ENCODE measurements at places on chromosomes 5 and 9.

DNA sequence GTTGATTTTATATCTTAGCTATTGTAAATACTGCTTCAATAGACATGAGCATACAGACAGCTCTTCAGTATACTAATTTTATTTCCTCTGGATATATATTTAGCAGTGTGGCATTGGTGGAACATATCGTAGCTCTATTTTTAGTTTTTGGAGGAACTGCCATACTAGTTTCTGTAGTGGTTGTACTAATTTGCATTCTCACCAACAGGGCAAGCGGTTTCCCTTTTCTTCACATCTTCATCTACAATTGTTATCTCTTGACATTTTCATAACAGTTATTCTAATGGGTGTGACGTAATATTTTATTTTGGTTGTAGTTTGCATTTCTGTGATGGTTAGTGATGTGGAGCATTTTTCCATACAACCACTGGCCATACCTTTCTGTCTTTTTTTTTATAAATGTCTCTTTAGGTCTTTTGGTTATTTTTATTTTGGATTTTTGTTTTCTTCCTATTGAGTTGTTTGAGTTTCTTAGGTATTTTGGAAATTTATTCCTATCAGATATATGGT, 32.5 kb downstream of the TAF11L14 start:
- DNase-seq: no peak

- DNase-seq: no peak
These were observed 37.8 kb upstream of the SPDL1 start for GRCh38 chr5:169545762-169546161.

GRCh38 chr5:129063483-129064113, 31.0 kb upstream of the ISOC1 start:
- peak; percentile 54 for DNase-seq

- DNase-seq: no peak
These were observed 516.3 kb upstream of the ZNF608 start for GRCh38 chr5:125262782-125263181.

DNA sequence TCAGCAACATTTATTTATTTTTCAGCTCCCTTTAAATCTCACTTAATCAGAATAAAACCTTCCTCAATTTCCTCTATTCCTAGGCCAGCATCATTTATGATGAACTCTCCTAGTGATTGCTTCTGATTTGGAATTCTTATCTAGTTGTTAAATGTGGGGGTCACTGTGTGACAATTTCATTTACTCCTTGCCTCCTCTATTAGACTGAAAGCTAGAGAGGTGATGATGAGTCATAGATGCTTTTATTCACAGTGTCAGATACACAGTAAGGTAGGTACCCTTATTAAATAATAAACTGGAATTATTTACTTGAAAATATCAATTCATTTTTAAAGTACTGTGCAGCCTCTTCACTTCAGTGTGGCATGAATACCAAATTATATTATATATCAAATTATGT, 960.6 kb downstream of the MAT2B start:
- DNase-seq: no peak

DNA sequence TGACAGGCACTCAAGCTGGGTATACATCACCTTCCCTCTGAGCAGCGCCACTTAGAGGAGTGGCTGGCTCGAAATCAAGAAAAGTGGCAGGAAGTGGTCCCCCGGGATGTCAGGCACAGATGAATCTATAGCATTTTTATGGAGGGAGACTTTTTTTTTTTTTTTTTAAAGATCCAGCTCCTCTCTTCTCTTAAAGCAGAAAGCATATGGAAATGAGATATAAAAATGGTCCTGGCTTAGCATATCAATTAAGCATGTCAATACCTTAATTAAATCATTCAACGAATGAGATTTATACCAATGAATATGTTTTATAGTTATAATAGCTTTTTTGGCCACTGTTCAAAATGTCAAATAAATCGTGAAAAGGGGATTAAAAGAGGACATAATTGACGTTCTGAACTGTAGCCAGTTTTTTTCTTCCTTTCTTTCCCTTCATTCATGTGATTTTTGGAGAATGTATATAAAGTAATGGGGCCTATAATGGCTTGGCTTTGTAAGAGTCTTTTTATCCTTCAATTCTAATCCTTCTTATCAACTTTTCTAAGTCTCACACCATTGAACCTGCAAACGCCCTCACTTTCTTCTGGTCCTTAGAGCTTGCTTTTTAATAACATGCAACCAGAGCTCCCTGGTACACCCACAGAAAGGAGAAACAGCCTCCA, 319.2 kb upstream of the PANK3 start:
- DNase-seq: peak; percentile 53

- peak; percentile 69 for DNase-seq
These were observed 63.7 kb upstream of the PPP2CA start for GRCh38 chr5:134289509-134290113.

DNA sequence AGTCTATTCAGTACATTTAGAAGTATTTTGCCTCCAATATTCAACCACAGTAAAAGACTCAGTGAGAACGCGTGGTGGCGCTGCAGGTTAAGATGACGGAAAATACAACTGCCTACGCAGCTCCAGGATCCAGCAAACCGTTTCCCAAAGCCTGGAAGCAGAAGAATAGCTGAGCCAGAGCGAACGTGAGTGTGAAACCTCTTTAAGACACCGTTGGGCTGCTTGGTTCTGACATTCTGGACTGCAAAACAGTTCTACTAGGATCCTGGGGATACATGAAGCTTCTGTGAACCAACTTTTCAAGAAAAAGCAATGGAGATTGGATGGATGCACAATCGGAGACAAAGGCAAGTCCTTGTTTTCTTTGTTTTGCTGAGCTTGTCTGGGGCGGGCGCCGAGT, at the start of gene PCDHB16:
Gene PCDHB16, plus strand, starts transcription at position 140 of the 400 bp plus-strand sequence. Its CDS starts 173 bp downstream, at position 313.
- DNase-seq: peak; percentile 64

- DNase-seq: no peak
These were observed 22.6 kb downstream of the ANKS6 start for GRCh38 chr9:98773721-98774120.

DNA sequence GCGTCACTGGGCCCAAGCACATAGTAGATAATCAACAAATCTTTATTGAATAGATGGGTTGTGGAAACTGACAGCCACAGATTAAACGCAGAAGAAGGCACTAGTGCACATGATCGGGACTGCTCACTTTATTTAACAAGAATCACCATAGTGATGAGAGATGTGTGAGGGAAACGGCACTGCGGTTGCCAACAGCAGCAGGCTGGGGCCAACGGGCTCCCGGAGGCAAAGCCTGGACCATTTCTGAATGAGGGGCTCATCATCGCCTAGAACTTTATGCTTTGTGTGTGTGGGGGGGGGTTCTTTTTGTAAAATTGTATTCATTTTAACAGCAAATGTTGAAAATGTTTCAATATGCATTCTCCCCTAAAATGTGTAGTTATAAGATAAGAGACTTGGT, 61.9 kb upstream of the RUFY1 start:
- DNase-seq: peak; percentile 46

- DNase-seq: no peak
These were observed 1188.1 kb downstream of the DTWD2 start for GRCh38 chr5:117800261-117800660.

- DNase-seq: no peak
These were observed 61.6 kb downstream of the PSAT1 start for GRCh38 chr9:78358329-78359051.

DNA sequence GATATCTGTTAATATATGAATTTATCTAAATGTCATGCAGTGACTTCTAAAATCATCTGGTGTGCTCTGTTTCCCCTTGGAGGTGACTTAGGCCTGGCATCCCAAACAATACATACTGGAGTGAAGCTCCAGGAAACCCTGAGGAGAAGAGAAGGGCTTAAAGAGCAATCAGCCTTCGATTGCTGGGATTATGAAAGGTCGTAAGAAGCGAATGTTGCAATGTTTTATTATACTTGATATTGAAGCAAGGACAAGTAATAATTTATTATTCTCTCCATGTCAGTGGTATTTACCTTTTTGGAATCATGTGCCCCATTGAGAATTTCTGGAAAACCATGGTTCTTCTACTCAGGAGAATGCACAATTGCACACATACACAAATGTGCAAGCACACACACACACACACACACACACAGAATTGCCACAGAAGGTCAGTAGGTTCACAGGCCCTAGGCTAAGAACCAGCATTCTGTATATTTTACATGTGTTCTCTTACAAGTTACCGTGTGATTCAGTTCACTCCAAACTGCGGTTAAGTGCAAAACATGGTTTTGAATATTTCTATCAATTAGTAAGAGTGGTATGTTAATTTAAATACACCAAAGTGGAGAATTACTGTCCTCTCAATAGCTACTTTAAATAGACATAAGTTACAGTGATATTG, 79.1 kb upstream of the CDKN2B start:
- no peak for DNase-seq

DNA sequence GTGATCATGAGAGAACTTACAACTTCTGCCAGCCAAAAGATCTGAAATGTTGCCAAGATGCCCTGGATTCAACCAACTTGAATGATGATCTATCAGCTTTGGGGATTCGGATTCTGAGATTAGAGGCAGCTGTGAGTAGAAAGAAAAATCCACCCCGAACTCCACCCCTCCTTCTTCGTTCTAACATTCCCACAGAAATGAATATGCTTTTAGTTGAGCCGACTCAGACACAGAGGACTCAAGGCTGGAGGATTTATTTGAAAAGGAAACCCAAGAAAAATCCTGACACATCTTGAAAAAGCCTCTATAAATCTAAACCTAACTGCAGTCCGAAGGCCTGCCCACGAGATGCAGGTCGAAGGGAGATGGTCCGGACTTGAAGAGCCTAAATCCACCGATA, 275.0 kb downstream of the GAS1 start:
- DNase-seq: no peak

GRCh38 chr9:28539434-28540070, 966.3 kb upstream of the C9orf72 start:
- DNase-seq: no peak

DNA sequence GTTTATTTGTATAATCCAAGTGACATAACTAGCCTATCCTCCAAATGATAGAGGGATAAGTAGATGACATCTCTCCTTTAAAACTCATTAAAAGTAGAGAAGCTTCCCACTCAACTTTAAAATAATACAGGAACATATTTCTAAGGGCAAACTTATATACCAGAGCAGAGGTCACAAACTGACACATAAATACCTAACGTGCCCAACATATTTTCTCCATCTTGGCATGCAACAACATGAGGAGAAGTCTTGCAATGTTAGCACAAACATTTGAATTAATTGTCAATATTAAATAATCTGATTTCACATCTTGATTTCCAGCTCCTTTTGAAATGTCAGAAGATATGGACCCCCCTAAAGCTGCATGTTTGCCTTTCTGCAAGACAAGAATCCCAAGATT, 335.0 kb downstream of the DEPDC1B start:
- DNase-seq: no peak

DNA sequence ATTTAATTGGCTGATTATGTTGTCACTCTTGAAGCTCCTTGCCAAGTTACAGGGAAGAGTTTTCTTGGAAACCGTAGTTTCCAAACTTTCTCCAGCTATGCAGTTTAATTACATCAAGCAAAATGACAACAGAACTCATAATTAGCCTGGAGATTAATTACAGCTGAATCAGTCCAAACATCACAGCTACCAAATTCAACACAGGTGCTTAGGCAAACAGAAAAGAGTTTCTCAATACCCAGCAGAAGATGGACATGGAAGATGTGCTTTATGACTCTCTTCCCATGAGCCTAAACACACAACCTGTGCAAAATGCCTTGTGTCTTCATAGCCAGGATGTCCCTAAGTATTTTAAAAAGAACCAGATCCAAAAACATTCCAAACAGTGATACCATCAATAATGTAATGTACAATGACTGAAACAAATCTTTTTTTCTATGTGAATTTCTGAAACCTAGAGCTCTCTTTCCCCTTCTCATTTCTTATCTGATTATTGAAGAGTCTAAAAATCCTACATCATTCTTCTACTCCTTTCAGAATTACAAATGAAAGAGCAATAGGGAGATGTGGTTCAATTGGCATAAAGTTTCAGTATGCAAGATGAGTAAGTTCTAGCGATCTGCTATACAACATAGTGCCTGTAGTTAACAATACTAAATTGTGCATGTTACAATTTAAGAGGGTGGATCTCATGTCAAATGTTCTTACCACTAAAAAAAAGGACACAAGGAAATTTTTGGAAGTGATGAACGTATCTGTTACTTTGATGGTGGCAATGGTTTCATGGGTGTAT, 124.3 kb downstream of the RASEF start:
- DNase-seq: no peak

GRCh38 chr5:148970876-148971275, 92.0 kb downstream of the SH3TC2 start:
- DNase-seq: no peak

DNA sequence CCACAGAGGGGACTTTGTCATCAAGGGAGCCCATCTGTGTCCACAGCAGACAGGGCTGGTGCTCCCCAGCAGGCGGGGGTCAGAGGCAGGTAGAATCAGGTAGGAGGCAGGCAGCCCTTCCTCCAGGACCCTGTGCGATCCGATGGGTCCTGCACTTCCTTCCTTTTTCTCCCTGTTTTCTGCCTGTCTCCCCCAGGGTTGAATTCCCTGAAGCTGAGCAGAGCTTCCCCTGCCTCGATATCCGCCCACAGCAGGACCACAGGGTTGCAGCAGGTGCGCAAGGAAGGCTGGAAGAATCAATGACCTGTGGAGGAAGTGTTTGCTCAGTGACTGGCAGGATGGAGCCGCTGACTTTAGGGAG, 69.2 kb downstream of the MRPL36 start:
- peak; percentile 2 for DNase-seq

- DNase-seq: no peak
These were observed 94.4 kb downstream of the GLDC start for GRCh38 chr9:6551136-6551535.

DNA sequence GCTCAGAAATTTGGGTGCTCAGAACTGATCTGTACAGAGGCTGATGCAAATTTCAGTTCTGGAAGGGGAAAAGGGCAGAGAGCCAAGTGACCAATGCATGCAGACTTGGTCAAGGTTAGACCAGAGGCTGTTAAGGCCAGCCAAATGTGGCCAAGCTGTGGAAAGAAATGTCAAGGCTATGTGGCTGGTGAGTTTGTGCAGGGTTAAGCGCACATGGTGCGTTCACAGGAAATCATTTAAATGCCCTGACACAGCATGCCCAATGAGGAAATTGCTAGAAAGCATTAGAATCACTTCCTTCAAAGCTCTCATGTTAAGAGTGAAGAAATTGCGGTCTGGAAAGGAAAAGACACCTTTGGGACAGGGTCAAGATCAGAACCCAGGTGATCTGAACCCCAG, 58.0 kb downstream of the PTPN3 start:
- DNase-seq: no peak

DNA sequence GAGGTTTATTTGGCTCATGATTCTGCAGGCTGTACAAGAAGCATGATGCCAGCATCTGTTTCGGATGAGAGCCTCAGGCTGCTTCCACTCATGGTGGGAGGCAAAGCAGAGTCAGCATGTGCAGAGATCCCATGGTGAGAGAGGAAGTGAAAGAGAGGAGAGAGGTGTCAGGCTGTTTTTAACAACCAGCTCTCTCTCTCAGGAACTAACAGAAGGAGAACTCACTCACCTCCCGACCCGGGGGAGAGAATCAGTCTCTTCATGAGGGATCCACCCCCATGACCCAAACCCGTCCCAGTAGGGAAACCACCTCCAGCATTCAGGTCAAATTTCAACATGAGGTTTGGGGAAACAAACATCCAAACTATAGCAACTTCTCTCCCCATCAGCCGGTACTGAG, 187.7 kb downstream of the ENC1 start:
- no peak for DNase-seq

GRCh38 chr5:73388306-73388684, 60.3 kb downstream of the FOXD1 start:
- DNase-seq: no peak
